HS-27A (cell line): ENCODE measurements at places on chromosomes 13 and 19.
A peak's percentile ranks its signal among the peaks of the same experiment; 100 is the strongest.

DNA sequence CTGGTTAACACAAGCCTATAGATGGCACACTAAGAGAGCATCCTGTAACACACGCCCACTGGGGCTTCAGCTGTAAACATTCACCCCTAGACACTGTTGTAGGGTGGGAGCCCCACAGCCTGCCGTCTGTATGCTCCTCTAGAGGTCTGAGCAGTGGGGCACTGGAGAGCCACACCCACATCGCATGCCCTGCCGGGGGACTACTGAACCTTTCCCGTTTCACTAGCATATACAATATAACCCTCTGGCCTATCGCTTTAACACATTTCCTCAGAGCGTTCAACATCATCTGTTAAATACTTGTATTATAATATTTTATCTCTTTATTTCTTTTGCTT lies 73.4 kb downstream of the PCDH9 start:
- no peak for DNase-seq

GRCh38 chr19:3818466-3818865 lies 32.3 kb upstream of the MATK start:
- DNase-seq: no peak

GRCh38 chr19:13699786-13700185 lies 64.5 kb upstream of the MRI1 start:
- DNase-seq: no peak

DNA sequence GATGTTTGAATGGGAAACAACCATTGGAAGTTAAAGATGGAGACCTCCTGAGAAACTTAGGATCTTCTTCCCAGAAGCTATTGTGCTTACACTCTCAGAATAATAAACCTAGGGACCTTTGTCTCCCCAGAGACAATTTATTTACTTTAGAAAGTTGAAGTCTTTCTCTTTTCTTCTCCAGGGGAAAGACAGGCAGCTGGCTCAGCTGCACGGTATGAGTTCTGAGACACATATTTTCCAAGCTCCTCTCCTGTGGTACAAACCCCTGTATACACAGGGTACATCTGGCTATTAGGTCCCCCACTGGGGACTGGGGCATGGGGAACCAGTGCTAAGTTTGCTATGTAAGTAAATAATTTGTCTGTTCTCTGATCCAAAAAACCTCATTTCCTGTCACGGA lies 67.5 kb upstream of the POSTN start:
- no peak for DNase-seq

GRCh38 chr19:52778811-52779210 lies 7.8 kb downstream of the ZNF600 start:
- no peak for DNase-seq

DNA sequence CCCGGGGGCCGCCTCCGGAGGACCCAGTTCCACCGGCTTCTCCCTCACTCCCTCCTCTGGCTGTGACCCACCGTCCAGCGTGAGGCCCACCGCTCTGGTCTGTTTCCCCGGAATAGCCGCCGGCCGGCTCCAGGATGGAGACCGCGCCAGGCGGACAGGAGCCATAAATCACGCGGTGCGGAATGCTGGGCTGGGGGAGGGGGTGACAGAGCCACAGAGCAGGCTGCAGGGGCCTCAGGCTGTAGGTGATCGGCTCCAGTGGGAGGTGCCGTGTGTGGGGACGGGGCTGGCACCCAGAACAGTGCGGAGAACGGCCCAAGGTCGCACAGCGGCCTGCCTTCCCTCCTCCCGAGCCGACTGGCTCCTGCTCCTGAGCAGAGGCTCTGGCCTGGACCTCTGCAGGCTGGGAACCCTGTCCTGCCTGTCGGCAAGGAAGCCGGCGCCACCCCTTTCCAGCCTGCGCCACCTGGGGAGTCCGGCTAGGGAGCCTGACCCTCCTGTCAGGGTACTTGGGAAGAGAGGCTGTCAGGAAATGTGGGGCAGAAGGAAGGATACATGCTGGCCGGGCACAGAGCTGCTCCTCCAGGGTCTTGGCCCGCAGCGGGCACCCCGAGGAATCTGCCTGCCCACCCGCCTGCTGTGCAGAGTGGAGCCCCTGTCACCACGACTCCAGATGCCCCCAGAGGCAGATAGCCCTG lies 8.3 kb downstream of the PIAS4 start:
- no peak for DNase-seq

DNA sequence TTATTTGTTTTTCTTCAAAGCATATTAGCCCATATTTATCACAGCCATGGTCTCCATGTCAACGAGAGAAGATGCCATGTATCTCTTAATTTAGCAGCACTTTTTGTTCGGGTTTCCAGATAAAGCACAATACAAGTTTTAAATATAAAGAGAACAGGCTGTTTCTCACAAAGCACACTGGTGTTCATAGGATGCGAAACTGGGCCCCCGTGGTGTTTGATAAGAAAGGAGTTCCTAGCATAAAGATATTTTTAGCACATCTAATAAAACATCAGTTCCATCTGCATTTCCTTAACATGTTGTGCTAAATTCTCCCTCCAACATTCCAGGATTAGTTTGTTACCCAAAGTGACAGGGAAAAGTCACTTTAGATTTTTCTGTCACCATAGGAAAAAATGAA lies 72.4 kb upstream of the EDNRB start:
- no peak for DNase-seq

- DNase-seq: no peak
Measured at GRCh38 chr19:53517114-53517741, 20.7 kb upstream of the ZNF331 start.

DNA sequence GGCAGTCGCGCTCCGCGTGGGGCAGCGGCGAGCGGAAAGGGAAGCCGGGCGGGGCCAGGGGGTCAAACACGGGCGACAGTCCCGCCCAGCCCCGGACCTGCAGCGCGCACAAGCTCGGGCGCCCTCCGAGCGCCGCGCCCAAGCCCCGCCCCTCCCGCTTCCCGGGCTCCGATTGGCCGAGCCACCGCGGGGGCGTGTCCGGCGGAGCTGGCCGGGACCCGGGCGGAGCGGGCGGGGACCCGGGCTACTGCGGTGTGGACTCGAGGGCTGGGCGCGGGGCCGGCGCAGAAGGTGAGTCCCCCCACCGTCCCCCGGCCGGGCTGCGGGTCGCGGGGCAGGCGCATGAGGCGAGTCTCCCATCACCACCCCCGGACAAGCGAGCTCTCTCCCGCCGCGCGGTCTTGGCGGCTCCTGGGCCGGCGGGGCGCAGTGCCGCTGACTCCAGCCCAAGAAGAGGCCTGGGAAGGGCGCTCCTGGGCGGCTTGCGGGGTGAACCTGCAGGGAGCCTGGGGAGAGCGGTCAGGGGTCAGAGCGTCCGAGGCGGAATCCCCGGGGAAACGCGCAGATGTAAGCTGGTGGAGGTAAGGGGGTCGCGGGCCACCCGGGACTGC lies at the start of gene PLEKHF1:
Gene PLEKHF1, plus strand, starts transcription at position 247 of the 611 bp plus-strand sequence. CDS start 8,379 bp downstream, outside the sequence.
- DNase-seq: no peak

- DNase-seq: peak; percentile 5
Measured at GRCh38 chr19:19145684-19146608, 7.7 kb upstream of the TMEM161A start.

DNA sequence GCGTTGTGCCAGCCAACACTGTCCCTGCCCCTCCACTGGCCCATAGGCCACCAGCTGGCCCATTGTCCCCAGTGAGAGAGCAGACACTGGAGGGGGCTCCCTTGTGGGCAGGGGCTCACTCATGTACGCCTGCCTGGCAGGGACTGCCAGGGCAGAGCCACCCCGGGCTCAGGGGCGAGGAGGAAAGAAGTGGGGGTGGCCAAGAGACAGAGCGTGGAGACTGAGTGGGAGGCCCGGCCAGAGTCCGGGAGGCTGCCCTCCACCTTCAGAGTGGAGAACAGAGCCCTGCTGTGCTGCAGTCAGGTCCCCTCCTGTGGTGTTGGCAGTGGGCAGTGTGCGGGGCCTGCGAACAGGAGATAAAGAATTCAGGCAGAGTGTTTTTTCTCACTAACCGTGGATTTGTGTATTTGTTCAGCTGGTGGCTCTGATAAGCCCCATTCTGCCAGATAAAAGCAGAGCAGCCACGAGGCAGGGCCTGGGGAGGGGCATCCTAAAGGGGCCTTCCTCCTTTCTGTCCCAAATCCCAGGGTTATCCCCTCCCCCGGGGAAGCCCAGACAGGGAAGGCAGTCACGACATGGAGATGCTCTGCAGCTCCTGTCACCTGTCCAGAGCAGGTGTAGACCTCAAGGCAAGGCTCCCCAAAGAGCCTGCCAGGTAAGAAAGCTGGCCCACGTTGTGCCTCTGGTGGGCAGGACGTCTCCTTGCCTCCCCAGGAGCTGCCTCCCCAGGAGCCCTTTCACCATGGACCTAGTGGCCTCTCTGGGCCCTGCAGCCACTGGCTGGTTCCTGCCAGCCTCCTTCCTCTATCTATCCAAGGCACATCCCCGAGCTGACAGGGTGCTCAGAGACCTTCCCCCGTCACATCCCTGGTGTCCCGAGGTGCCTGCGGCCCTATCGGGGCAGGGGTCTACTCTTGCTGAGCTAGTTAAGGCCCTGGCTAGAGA lies 33.0 kb downstream of the LYL1 start:
- DNase-seq: no peak

DNA sequence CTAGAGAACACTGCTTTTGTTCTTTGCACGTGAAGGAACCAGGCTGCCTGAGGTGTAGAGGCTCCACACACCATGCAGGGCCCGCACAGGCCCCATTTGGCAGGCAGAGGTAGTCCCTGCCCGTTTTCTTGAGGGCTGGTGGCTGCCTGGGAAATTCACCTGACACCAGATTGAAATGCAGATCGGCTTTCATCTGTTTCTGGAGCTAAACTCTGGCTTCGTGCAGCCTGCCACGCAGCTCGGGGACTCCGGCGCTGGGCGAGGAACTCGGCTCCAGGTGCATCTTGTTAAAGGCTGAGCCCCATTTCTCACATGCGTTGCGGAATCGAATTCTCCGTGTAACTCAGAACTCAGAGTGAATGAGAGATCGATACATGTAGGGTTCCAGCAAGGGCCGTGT lies 37.7 kb downstream of the ATP11A start:
- DNase-seq: no peak

DNA sequence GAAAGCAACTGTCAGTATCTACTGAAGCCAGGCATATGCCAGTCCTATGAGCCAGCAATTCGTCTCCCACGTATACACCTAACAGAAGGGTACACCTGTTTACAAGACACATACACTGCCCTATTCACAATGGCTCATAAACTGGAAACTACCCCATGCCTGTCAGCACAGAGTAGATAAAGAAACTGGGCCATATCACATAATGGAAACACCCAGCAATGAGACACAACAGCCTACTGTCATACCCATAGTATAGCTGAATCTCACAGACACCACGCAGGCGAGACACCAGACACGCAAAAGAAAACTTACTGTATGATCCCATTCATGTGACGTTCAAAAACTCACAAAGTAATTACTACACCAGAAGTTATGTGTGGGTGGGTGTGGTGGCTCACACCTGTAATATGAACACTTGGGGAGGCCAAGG lies 15.7 kb downstream of the NOSIP start:
- no peak for DNase-seq

- DNase-seq: no peak
Measured at GRCh38 chr13:99224021-99224420, 23.4 kb downstream of the UBAC2 start.

GRCh38 chr13:59281453-59281852 lies 882.3 kb downstream of the DIAPH3 start:
- DNase-seq: no peak

DNA sequence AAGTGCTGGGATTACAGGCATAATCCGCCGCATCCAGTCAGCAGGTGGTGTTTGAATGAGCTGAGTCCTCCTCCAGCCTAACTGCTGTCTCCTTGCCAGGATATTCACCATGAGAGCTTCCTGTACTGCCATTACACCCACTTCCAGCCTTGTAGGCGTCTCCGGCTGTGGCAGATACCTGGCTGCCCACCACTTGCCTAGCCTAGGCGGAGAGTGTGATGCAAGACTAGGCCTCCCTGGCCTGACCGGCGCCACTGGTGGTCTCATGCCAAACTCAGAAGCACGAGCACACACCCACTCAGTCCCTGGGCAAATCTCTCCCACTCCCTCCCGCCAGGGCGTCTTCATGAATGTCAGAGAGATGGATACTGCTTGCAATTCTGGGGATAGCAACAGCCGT lies 16.6 kb downstream of the IL12RB1 start:
- DNase-seq: no peak

- DNase-seq: no peak
Measured at GRCh38 chr19:3360421-3361383, 5.7 kb upstream of the NFIC start.

DNA sequence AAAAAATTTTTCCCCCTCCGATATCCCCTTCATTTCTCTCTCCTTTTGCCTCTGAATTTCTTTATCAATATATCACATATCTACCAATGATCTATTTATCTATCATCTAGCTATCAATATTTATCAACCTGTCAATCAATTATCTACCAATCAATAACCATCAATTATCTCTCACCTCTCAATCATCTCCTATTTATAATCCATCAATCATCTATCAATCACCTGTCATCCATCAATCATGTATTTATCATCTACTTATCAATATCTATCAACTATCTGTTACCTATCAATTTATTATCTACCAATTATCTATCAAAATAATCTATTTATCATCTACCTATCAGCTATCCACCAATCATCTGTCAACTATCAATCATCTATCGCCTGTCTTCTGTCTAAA lies 17.1 kb downstream of the MBD3L1 start:
- no peak for DNase-seq

DNA sequence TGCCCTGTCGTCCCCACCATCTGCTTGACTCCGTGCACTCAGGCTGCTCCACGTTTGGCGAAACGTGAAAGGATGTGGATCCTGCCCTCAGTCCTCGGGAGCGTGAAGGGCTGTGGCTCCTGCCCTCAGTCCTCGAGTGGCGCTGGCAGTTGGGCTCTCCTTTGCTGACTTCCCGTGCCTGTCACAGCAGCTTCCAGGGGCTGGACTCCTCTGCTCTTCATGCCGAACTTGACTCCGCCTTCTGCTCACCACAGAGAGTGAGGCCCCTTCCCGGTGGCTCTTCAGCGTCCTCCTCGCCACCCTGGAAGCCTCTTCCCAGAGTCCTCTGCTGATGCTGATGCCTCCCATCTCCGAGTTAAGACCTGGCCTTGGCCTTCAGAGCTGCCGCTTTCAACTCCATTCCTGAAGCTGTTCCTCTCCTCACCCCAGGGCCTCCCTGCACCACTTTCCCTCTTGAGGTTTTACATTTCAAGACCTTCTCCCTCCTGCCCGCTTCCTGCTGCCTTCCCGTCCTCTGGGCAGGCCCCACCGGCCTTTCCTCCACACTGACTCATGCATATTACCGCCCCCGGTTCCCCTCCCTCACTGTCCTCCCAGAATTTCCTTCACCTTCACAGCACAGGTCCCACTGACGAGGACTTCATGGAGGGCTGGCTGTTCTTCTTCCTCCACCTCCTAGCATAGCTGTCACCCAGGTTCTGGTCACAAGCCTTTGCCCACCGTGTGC lies 111.7 kb downstream of the SHISA2 start:
- DNase-seq: no peak

- no peak for DNase-seq
Measured at GRCh38 chr13:22091971-22092300, 421.1 kb downstream of the FGF9 start.

- DNase-seq: no peak
Measured at GRCh38 chr19:15292847-15293582, 39.3 kb downstream of the BRD4 start.

GRCh38 chr13:66689628-66690027 lies 540.5 kb downstream of the PCDH9 start:
- DNase-seq: no peak
